H54 (cell line): ENCODE measurements at places on chromosomes 16 and 17.

DNA sequence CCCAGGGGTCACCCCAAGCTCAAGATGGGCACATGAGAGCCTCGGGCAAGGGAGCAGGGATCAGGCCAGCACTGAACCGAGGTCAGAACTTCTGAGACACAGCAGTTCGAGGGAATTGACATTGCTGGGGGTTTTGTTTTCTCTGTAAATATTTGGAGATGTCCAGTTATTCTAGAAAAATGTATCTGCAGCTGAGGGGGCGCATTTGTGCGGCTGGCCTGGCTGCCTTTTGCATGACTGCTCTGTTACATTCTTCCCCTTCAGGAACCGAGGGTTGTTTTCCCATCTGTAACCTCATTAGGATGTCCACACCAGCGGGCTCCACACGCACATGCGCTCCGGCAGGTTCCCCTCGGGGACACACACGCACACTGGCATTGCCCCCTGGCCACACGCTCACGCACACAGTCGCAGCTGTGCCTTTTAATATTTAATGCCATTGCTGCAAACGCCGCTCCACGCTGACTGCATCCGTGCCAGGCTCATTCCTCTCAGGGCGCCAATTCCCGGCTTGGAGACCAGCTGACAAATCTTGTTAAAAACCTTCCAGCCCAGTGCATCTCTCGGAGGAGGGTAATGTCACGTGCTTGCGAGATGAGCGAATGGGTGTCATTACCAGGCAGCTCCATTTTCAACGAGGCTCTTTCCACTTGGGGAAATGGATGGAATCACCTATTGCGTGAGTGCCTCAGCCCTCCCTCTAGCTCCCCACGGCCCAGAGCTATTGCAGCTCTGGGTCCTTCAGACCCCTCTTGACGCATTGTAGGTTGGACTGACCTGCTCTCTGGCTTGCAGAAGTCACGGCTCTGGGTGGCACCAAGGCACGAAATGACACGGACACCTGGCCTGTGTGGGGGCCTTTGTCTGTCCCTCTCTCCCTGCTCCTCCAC, 13.1 kb downstream of the CCR7 start:
- no peak for DNase-seq

- no peak for DNase-seq
Observed at GRCh38 chr17:72378414-72379390, 257.9 kb downstream of the SOX9 start.

DNA sequence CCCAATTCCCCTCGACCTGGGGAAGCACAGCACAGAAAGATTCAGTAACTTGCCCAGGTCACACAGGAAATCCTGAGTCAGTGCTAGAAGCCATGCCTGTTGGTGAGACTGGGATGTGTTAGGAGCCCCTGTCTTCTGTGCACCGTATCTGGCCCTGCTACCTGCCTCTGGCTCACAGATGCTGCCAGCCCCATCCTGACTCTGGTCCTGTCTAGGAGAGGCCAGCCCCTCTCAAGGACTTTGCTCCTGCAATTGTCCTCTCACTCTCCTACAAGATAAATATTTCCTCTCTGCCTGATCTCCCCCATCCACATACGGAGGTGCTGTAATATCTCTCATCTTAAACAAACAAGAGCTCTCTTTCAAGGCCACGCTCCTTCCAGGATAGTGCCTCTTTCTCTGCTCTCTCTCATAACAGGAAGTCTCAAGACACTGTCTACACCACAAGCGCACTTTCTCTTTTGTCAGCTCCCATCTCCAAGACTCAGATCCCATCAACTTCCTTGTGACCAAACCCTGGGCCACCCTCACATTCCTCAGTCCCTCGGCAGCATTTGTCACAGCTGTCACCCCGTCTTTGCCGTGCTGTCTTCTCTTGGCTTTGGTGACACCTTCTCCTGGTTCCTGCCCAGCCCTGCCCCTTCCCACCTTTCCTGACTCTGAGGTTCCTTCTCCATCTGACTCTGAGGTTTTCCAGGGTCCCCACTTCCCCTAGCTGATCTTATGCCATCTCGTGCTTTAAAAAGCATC, 1.9 kb downstream of the SLC13A2 start:
- DNase-seq = no peak

DNA sequence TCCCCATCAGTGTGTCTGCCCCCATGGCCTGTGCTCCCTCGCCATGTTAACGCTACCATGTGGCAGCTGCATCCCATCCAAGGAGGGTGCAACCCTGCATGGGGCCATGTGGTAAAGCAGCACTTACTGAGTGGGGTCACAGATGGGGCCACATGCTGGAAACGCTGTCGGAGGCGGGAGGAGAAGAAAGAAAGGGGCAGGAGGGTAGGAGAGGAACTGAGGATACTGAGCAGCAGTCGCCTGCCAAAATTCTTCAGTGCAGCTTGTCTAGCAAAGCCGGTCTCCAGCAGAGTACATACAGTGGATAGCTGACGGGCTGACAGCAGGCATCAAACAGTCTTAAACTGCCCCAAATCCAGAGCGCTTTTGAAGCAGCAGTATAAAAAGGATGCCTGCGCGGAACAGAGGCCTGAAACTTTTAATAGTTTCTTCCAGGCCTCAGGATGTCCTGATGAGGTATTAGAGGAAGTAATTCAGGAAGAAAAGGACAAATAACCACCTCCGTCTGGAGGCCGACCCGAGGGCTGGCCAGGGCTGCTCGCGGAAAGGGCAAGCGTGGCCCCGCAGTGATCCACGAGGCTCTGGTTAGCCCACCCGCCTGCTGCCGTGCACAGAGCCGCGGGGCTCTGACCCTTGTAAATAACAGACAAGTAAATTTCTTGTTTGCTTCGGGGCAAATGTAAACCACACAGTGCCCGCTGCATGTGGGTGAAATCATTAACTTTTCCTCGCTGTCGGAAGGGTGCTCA, 149.0 kb downstream of the CCDC182 start:
- DNase-seq = no peak

GRCh38 chr17:56030009-56030624, 123.2 kb upstream of the ANKFN1 start:
- DNase-seq = no peak

DNA sequence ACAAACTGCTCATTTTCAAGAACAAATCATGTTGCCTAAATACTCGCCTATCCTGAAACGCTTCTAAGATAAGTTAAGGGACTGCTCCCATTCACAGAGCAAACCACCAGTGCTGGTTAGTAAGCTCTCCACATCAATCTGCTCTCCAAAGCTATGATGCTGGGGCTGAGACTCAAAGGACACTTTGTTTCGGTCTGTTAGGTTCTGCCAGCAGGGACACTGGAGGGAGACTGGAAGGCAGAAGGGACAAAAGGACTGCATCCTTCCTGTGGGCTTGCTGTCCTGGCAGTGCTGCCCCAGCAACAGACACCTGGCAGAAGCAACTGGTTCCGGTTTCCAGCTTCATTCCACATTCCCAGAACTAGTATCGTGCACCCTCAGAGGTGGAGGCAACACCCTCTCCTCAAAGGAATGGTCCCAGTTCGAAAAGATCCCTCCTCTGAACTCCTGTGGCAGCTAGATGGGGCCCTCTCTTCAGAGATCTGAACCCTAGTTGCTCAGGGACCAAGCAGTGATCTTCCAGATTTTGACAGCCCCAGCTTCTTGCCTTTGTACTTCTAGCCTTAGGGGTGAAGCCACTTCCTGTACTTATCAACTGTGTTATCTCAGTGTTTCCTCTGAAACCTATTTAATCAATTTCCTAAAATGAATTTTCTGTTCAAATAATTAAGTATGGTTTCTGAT, 73.4 kb upstream of the GSG1L start:
- DNase-seq = no peak

- no peak for DNase-seq
Observed at GRCh38 chr16:52312716-52313115, 234.2 kb downstream of the TOX3 start.

- no peak for DNase-seq
Observed at GRCh38 chr16:726188-726437, 130 bp downstream of the CCDC78 start.

DNA sequence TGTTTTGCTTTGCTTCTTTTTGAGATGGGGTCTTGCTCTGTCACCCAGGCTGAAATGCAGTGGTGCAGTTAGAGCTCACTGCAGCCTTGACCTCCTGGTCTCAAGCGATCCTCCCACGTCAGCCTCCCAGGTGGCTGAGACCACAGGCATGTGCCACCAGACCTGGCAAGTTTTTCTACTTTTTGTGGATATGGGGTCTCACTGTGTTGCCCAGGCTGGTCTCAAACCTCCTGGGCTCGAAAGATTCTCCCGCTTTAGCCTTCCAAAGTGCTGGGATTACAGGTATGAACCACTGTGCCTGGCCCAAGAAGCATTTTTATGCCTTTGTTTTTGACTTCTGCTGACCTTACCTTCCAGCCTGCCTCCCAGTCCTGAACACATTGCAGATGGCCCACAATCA, 10.1 kb downstream of the DNAAF1 start:
- no peak for DNase-seq

DNA sequence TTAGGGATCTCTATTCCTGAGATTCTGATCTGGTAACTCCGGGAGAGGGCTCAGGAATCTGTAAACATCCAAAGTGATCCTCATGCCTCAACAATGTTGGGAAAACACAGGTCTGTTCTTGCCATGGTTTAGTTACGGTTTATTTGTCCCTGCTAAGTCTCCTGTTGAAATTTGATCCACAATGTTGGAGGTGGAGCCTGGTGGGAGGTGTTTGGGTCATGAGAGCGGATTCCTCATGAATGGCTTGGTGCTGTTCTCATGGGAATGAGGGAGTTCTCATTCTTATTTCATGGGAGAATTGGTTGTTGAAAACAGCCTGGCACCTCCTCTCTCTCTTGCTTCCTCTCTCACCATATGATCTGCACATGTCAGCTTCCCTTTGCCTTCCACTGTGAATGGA, 608.6 kb upstream of the GOT2 start:
- no peak for DNase-seq

GRCh38 chr16:86396422-86396821, 113.9 kb upstream of the FOXF1 start:
- peak; percentile 38 for DNase-seq

DNA sequence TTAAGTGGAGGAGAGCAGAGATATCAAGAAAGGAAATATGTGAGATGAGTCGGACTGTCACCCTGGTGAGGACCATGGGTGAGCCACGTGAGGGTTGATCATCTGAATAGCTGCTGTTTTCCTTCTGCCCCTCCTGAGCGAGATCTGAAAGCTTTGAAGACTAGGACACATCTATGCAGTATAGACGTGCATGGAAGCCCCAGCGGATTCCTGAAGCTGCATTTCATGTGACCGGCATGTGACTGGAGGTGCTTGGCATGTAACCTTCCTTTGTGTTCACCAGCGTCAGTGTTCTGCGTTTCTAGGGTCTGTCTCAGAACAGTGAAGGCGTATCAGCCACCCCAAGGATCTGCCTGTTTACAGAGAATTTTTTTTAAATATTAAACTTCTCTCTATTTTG, 75.1 kb downstream of the MSI2 start:
- DNase-seq = no peak

DNA sequence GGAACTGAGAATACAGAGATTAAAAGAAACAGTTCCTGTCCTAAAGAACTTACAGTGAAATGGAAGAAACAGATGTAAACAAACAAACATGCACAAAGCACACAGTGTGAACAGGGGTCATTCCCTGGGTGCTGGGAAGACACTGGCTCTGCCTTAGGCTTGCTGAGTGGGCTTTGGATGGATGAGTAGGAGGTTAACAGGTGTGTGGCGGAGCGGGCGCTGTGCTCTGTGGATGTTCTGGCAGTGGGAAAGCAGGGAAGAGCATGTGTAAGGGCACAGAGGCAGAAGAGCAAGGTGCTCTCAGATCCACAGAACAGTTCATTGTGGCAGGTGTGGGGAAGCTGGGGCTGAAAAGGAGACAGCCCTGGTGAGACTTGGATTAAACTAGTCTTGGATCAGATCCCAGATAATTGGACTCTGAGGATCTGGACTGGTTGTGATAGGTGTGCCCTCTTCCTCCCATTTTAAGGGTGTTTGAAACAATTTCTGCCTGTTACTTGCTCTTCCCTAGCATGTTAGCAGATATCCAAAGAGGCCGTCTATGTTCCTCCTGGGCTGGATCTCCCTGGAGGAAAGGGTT, 8.1 kb downstream of the HROB start:
- DNase-seq = no peak

- DNase-seq = no peak
Observed at GRCh38 chr17:44008205-44008909, 3.9 kb downstream of the NAGS start.
